Glomerular endothelial cell (primary cell): ENCODE measurements at places on chromosomes 16 and 17. TPM values are rescaled to one million over a fixed set of nuclear protein-coding genes. Genes with fewer than 3 reads are reported as not detected.

C17orf50 gene
- not detected in 2 replicates for total RNA-seq

FBXW10 gene
- total RNA-seq: not detected in 2 replicates

ADAP2 gene
- 0.29 and 0.68 TPM in 2 replicates for total RNA-seq

METTL2A gene
- total RNA-seq: 14.4 and 16.2 TPM in 2 replicates

CCL4L2 gene
- not detected in 2 replicates for total RNA-seq
